Activated T-helper 2 cell treated with anti-CD3 and anti-CD28 coated beads, Interferon-gamma antibody, Interleukin-2, Interleukin-4, amounts not matched to agents 10 μg/mL and 5 μg/mL and 100 μg/mL, durations not matched to agents 14 hours and 24 hours and 36 hours (primary cell): ENCODE measurements at places on chromosomes 4 and X.

GRCh38 chrX:331151-331824, 12.7 kb upstream of the GTPBP6 start:
- no peak for DNase-seq

- DNase-seq = no peak
Observed at GRCh38 chr4:31598639-31599038, 878.5 kb downstream of the PCDH7 start.

- DNase-seq = no peak
Observed at GRCh38 chr4:55082756-55083155, 42.6 kb downstream of the KDR start.

DNA sequence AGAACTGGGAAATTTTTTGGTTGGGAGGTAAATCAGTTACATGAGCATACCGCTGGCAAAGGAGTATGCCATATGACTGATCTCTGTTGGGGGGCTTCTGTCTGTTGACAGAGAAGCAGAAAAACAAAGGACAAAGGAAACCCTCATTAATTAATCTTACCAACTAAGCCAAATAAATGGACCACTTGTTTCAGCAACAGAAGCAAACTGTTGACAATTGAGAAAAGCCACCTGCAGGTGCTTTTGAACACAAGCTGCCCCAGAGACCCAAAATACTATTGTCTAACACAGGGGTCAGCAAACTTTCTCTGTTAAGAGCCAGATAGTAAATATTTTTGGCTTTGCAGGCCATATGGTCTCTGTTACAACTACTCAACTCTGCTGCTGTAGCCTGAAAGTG, 7.0 kb upstream of the FRYL start:
- no peak for DNase-seq

DNA sequence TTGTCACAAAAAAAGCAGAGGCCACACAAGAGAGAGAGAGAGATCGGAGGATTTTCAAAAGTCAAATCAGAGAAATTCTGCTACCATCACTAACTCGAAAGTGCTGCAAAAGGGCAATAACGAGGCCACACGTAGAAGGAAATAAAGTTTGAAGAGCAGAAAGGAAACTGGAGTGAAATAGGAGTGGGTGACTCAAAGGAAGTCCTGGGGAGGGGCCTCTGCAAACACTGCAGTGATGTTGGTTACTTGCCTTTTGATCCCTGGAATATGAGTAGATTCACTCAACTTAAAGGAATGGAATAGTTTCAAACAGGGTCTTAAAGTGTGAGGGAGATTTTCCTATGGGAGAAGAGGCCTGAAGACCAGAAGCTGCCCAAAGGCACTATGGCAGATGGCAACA, 663.4 kb upstream of the LCORL start:
- no peak for DNase-seq
